Brain pericyte (primary cell): ENCODE measurements at places on chromosomes 6 and 20.
A peak's percentile ranks its signal among the peaks of the same experiment; 100 is the strongest.

GRCh38 chr6:1538369-1538768, 71.3 kb upstream of the FOXC1 start:
- DNase-seq: no peak

DNA sequence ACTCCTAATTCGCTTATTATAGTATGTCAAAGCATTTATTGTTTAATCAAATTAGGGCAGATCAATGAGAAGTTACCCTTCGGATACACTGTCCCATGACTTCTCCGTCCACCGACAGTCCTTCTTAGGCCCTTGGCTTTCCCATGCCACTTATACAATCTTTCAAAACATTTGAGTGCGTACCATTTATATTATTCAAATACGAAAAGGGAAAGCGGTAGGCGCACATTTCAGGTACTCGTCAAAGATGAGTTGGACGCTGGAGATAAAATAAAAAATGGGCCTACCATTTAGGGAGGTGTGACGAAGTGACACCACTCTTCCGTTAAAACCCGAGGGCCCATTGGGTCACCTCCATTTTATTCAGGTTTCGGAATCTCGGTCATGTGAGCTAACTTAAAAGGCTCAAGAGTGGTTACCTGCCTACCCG, 542 bp upstream of the AFG1L start:
- DNase-seq: no peak

GRCh38 chr6:169960886-169961611, 209.6 kb downstream of the ERMARD start:
- DNase-seq: no peak

DNA sequence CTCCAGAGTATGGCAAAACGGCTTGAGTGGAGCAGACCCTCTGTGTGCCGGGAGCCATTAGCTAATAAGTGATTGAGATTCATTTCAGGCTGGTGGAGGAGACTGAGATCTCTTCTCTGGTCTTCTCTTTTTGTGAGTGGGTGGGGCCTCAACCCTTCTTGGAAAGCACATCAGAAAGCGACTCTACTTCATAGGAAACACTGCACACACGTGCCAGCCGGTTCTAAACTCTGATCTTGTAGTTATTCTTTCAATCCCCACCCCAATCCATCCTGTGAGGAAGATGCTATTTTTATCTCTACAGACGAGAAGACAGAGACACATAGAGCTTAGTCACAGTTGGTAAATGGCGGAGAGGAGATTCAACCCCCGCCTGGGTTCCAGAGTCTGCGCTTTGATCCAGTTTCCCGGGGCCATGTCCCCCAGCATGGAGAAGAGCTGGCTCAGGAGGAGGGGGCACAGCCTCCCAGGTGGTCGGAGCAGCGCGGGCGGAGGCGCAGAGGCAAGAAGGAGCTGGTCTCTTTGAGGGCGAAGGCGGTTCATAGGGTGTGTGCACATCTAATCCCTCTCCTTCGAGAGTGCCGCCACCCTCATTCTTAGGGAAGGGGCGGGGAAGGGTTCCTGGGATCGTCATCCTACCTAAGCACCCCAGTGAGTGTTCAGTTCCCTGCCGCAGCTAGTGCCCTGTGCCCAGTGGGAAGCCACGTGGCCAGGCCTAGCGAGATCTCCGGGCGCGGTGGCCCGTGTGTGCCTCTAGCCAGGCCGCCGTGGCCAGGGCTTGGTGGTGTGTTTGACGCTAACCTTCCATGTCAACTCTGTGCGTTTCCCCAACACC, 49.0 kb upstream of the TAGAP start:
- no peak for DNase-seq

GRCh38 chr6:47175656-47176055, 133.5 kb upstream of the ADGRF1 start:
- no peak for DNase-seq

GRCh38 chr6:32337186-32337805, 34.4 kb downstream of the TSBP1 start:
- DNase-seq: no peak

GRCh38 chr6:37085198-37085597, 79.7 kb downstream of the FGD2 start:
- no peak for DNase-seq

- no peak for DNase-seq
These were observed 5.0 kb downstream of the CST4 start for GRCh38 chr20:23683807-23684206.

GRCh38 chr6:108622641-108623298, 62.1 kb downstream of the FOXO3 start:
- DNase-seq: peak; percentile 55

- DNase-seq: no peak
These were observed 134.0 kb downstream of the QRSL1 start for GRCh38 chr6:106763361-106763760.

DNA sequence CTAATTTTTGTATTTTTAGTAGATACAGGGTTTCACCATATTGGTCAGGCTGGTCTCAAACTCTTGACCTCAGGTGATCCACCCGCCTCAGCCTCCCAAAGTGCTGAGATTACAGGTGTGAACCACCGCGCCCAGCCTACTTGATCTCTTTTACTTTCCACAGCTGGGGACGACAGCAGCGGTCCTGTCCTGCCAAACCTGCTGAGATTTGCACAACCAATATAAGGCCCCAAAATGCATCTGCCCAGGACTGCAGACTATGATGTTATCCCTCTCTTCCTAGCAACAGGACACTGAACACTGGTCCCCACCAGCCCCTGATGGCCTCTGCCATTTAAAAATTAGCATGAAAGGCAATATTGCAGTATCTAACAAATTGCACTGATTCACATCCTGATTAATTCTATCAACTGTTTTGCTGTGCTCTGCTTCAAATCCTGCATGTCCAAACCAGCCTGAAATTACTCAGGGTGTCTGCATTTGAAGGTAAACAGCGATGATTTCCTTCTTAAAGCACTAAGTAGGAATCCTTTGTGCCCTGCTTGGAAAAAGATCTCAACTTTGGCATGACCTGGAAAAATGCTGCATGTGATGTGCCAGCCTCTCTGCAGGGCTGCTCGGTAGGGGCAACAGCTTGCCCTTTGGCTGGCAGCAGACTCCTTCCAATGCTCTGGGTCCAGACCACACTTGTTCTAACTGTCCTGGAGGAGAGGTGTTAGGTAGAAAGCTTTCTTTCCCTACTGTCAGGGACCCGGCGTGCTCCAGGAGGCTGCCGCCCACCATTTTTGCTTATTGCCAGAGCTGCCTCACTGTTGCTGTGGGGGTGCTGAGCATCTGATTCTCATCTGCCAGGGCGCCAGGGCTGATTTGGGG, 27.4 kb upstream of the PXDC1 start:
- DNase-seq: no peak

DNA sequence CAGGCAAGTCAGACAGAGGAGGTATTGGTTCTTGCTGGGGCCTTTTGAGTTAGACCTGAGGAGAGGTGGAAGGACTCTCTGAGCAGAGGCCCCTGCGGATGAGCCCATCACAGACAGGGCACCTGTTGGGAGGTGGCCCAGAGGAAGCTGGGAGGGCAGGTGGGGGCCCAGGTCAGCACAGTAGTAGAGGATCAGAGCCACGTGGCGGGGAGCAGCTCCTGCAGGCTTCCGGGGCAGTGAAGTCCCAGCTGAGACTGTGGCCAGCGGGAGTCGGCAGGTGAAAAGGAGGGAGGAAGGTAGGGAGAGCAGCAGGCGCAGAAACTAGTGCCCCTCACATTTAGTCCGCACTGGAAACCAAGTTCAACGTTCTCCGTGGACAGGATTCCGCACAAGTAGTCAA, 61.8 kb downstream of the RSPH3 start:
- no peak for DNase-seq

DNA sequence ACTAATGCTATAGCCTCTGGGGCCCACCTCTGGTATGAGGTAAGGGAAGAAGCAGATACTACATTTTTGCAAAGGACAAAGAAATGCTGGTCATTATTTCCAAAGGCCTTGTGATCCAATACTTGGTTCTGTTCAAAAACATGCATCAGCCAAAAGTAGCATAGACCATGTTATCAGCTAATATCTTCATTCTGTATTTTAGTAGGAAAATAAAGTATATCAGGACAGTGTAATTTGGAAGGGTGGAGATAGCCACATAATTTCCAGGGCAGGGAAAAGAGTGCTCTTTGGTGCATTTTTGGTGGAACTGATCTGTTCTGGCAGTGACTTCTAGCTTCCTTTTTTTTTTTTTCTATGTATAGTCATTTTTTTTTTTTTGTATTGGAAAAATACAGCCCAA, 258.0 kb upstream of the SOX4 start:
- no peak for DNase-seq

DNA sequence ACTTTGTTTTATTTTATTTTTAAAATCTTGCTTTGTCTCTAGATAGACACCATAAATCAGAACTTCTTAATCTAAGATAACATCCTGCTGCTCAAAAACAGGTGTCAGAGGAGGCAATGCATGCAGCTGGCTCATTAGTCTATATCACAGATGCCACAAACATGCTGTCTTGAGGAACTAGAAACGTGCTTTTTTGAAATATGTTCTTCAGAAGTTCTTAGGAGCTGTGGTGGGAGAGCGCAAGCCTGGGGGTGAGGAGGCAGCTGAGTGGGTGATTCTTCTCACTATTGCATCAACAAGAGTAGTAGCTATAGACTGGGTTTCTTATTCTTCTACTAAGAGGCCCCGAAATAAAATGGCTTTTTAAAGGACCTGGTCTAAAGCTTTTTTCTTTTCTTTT, 23.4 kb downstream of the IL22RA2 start:
- no peak for DNase-seq

DNA sequence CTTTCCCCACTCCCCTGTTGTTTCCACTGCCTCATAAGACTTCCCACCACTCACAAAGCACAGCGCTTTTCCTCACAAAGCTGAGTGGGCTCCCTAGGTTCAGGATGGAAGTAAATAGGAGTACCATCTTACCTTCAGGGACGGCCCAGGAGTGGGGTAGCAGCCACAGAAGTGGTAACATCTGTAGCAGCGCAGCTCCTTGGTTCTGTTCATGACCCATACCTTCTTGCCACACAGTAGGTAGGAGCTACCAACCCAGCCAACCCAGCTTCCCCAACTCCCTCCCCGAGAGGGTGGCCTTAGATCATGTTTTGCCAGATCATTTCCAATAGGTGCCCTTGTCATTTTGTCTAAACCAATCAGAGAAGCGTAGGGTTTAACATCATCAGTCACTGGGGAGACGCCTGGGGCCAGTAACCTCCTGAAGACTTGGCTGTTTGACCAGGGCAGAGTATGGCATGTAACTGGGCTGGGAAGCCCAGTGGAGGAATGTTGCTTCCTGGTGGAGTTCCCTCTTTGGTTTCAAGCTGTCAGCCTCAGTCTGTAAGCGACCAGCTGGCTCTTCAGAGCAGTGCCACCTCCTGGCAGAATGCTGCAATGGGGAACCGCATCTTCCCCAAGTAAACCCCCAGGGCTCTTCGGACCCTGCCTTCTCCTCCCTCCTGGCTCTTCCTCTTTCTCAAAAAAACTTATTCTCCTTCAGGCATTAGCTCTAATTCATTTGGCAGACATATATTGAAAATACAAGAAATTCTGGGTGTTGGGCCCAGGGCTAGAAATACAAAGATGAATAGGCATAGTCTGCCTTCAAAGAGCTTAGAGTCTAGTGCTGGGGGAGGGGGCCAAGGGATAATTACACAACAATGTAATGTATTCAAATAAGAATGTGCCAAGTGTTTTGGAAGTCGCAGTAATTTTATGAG, at the start of gene HLA-DMA:
TSS of gene HLA-DMA (minus strand) at position 281 of the 923 bp plus-strand sequence. CDS start at position 220, 61 bp downstream.
- peak; percentile 83 for DNase-seq

DNA sequence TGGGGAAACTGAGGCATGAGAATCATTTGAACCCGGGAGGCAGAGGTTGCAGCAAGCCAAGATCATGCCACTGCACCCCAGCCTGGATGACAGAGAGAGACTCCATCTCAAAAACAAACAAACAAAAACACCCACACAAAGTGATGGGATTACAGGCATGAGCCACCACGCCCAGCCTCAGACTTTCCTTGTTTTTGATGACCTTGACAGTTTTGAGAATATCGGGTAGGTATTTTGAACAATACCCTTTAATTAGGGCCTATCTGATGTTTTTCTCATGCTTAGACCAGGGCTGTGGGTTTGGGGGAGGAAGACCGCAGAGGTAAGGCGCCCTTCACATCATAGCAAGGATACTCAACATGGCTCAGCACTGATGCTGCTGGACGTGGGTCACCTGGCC, 63.4 kb downstream of the ADNP start:
- DNase-seq: no peak

DNA sequence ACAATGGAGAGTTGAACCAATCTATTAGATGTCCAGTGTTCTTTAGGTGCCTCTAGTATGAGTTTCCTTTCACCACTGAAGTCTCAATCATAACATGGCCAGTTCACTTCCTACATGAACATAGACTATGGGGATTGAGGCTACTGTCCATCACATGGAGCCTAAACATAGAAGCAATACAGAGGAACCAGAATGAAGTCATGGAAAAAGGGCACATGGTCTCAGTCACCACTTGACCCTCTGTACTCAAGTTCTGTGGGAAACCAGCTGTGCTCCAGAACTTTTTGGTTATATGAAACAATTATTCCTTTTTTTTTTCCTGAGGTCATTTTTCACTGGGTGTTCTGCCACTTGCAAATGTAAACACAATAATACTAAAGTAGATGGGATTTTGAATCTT, 762.5 kb downstream of the CBLN4 start:
- DNase-seq: no peak

GRCh38 chr6:65123521-65123920, 583.5 kb downstream of the EYS start:
- DNase-seq: no peak

GRCh38 chr6:135269481-135269891, 88.4 kb downstream of the MYB start:
- DNase-seq: no peak

- DNase-seq: no peak
These were observed 27.1 kb downstream of the COL20A1 start for GRCh38 chr20:63320041-63320511.

GRCh38 chr6:169811072-169811471, 59.6 kb downstream of the ERMARD start:
- no peak for DNase-seq

- DNase-seq: no peak
These were observed 260.5 kb downstream of the DLL1 start for GRCh38 chr6:170030284-170030815.

GRCh38 chr20:33159713-33160112, 8.2 kb upstream of the BPIFA2 start:
- no peak for DNase-seq

- no peak for DNase-seq
These were observed at the start of gene MUC21 for GRCh38 chr6:30983439-30983838. MUC21 (plus strand) TSS chr6:30983718; CDS start chr6:30983959, 241 bp downstream.

GRCh38 chr6:40369891-40370290, 217.3 kb downstream of the LRFN2 start:
- DNase-seq: no peak

DNA sequence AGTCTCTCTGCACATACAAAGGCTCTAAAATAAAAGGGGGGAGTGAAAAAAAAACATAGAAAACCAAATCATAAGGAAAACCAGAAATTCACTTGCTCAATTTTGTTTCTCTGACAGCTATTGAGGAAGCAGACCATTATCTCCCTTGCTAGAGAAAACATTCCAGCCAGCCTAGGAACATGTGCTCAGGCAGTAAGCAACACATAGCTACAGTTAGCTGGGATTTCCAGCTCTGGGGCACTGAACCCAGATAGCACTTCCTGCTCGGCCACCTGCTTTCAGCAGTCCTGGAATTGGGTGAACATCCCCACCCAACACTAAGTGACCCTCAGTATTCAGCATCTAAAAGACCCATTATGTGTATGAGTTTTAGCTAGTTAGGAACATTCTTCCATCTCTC, 61.3 kb downstream of the TNFRSF21 start:
- no peak for DNase-seq

GRCh38 chr20:58544891-58545290, 29.7 kb upstream of the APCDD1L start:
- DNase-seq: no peak

GRCh38 chr6:3808759-3809514, 40.2 kb upstream of the FAM50B start:
- DNase-seq: peak; percentile 81
